ENCODE measurements at places on chromosomes 12 and 14. TPM values are rescaled to one million over a fixed set of nuclear protein-coding genes. Genes with fewer than 3 reads are reported as not detected.

RD3L gene
- not detected for total RNA-seq

PTGDR gene
- not detected for total RNA-seq

DNA sequence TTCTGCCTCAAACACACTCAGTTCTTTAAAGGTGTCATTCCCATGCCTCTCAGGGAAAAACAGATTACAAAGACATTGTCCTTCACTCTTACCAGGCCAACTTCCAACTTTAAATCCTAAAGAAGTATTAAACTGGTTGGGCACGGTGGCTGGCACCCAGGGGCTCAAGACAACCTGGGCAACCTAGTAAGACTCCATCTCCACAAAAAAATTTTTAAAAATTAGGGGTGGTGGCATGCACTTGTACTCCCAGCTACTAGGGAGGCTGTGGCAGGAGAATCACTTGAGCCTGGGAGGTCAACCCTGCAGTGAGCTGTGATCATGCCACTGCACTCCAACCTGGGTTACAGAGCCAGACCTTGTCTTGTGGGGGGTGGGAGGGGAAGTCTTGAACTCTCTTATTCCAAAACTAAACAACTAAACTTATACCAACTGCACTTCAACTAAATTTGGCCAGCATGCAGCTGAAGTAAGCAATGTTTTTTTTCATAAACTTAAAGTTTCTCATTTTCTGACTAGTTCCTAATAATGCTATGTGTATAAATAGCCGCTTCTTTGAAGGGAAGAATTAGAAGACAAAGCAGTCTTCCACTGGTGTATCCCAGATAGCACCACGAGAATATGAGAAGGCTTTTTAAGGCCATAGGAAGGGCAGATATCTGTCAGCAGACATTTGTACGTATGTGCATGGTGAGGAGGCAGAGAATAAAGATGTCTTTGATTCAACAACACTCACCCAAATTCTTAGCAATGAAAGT is 2.4 kb downstream of the SLC11A2 start:
- no peak for DNase-seq

DNA sequence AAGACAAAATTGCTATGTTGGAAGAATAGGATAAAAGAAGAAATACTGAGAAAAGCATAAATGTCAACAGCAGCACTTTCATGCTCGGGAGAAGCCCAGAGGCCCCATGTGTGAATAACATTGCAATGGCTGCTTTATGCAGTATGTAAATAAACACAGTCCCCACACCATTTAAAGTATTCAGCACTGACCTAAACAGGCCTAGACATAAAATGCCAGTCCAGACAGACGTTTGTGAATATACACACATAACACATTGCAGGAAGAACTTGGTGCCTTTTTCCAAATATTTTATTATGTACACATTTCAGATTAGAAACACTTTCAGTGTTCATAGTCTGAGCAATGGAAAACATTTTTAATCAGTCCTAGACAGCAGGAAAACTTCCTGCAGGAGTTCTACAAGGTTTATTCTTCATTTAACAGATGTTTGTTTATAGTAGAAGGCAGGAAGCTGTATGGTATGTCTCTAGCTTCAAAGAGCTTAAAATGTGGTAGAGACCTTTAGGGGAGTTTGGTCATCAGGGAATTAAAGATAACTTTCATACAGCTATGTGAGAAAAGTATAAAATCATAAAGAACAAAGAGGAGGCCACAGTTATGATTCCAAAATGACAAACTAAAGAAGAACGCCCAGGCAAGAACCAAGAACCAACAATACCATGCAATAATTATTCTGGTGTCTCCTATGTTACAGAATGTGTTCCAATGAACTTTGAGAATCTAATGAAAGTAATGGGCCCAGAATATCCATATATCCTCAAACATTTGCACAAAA is 30.6 kb upstream of the SLC38A2 start:
- DNase-seq: no peak

- no peak for DNase-seq
Observed at GRCh38 chr14:47507861-47508260, 167.5 kb downstream of the MDGA2 start.

Data from H9 (cell line).